Spinal cord (tissue), 10 donors: ENCODE measurements at places on chromosomes 13 and 19. TPM values are rescaled to one million over a fixed set of nuclear protein-coding genes. Genes with fewer than 3 reads are reported as not detected.

The SHANK1 gene
- 106 TPM for polyA plus RNA-seq

The TNNI3 gene
- polyA plus RNA-seq, result 5.5 TPM

The ZNF66 gene
- polyA plus RNA-seq, result 3.4 TPM

The NCCRP1 gene
- 0.21 TPM for polyA plus RNA-seq

The PRSS57 gene
- not detected for polyA plus RNA-seq

The PCDH20 gene
- polyA plus RNA-seq, result 12.2 TPM

The CLDND2 gene
- 5.9 TPM for polyA plus RNA-seq

The BEST2 gene
- polyA plus RNA-seq, result 0.24 TPM

The PALM gene
- polyA plus RNA-seq, result 237 TPM

The ZNF177 gene
- 16.9 TPM for polyA plus RNA-seq

The FAM83E gene
- 0.13 TPM for polyA plus RNA-seq

The ZNF878 gene
- polyA plus RNA-seq, result 0.62 TPM

The GPC6 gene
- 23.1 TPM for polyA plus RNA-seq

The RDH8 gene
- not detected for polyA plus RNA-seq

The TMEM255B gene
- polyA plus RNA-seq, result 5.6 TPM

The KASH5 gene
- polyA plus RNA-seq, result 0.40 TPM

The C3 gene
- 163 TPM for polyA plus RNA-seq

The ATP4B gene
- 1.3 TPM for polyA plus RNA-seq

The PSG3 gene
- 0.55 TPM for polyA plus RNA-seq

The CAB39L gene
- polyA plus RNA-seq, result 31.8 TPM

The ZNF888 gene
- polyA plus RNA-seq, result 3.1 TPM

The CYSLTR2 gene
- polyA plus RNA-seq, result 1.8 TPM

The MAMSTR gene
- 6.6 TPM for polyA plus RNA-seq

The TLE6 gene
- polyA plus RNA-seq, result 4.7 TPM

The ZSCAN18 gene
- 124 TPM for polyA plus RNA-seq

The CNMD gene
- 22.4 TPM for polyA plus RNA-seq

The PSPN gene
- 3.7 TPM for polyA plus RNA-seq

The SHISA7 gene
- polyA plus RNA-seq, result 29.1 TPM

The CLEC17A gene
- 0.16 TPM for polyA plus RNA-seq

The MEF2B gene
- polyA plus RNA-seq, result 3.5 TPM

The ZNF728 gene
- 0.36 TPM for polyA plus RNA-seq

The TBXA2R gene
- polyA plus RNA-seq, result 3.9 TPM

The SLC15A1 gene
- 0.24 TPM for polyA plus RNA-seq

The ZNF208 gene
- 2.4 TPM for polyA plus RNA-seq

The PPP1R13L gene
- polyA plus RNA-seq, result 2.5 TPM

The ANKLE1 gene
- 2.6 TPM for polyA plus RNA-seq

The SRRM5 gene
- 2.5 TPM for polyA plus RNA-seq

The ERICH4 gene
- polyA plus RNA-seq, result 0.39 TPM

The POLR2I gene
- polyA plus RNA-seq, result 113 TPM

The KHSRP gene
- polyA plus RNA-seq, result 300 TPM

The MYH14 gene
- 14.6 TPM for polyA plus RNA-seq

The PSG6 gene
- polyA plus RNA-seq, result not detected

The KIR2DL4 gene
- polyA plus RNA-seq, result not detected

The COX6B1 gene
- 396 TPM for polyA plus RNA-seq

The MISP gene
- polyA plus RNA-seq, result 0.41 TPM

The CYP4F2 gene
- 0.86 TPM for polyA plus RNA-seq

The ZNF556 gene
- polyA plus RNA-seq, result 0.51 TPM

The NXNL1 gene
- not detected for polyA plus RNA-seq

The OLFM2 gene
- polyA plus RNA-seq, result 251 TPM

The KIR3DL2 gene
- not detected for polyA plus RNA-seq

The FGF21 gene
- polyA plus RNA-seq, result not detected

The EPS8L1 gene
- polyA plus RNA-seq, result 17.9 TPM

The ATP4A gene
- polyA plus RNA-seq, result 0.41 TPM

The CGB5 gene
- not detected for polyA plus RNA-seq

The WDR87 gene
- polyA plus RNA-seq, result 0.29 TPM

The PRDX2 gene
- 435 TPM for polyA plus RNA-seq

The ACP7 gene
- polyA plus RNA-seq, result 0.35 TPM
